Stimulated activated CD8-positive, alpha-beta memory T cell treated with anti-CD3 and anti-CD28 coated beads, Interleukin-7, amount 100 ng/mL, for 1 hour (primary cell): ENCODE measurements at places on chromosomes 16 and 17.

GRCh38 chr17:6476076-6476809 lies 32.0 kb downstream of the PIMREG start:
- no peak for DNase-seq

GRCh38 chr16:51056331-51056730 lies 94.7 kb downstream of the SALL1 start:
- no peak for DNase-seq

- DNase-seq: no peak
These were observed 148.5 kb downstream of the CEP112 start for GRCh38 chr17:66043419-66043818.

DNA sequence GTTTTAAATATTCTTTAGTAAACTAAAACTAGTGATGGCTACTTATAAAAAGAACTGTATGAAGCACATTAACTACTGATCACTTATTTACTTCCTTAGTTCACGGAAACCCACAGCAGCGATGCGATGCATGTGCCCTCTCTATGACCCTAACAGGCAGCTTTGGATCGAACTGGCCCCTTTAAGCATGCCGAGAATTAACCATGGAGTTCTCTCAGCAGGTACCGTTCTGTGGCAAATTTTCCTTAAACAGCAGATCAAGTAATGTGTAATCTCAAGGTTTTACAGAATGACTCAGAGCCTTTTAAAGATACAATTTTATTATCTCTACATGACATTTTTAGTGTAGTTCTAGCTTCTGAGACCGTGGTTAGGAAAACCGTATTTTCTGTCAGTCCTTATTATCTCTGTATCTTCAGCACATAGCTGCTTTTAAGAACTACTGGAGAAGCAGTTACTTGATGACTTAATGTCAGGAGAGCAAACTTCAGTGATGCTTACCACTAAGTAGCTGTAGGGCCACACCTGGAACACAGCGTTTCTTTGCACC lies 43.0 kb downstream of the GAN start:
- DNase-seq: no peak

GRCh38 chr16:11056993-11057649 lies 112.8 kb downstream of the CLEC16A start:
- DNase-seq: no peak

GRCh38 chr17:44733753-44734152 lies 25.0 kb upstream of the ADAM11 start:
- DNase-seq: no peak

DNA sequence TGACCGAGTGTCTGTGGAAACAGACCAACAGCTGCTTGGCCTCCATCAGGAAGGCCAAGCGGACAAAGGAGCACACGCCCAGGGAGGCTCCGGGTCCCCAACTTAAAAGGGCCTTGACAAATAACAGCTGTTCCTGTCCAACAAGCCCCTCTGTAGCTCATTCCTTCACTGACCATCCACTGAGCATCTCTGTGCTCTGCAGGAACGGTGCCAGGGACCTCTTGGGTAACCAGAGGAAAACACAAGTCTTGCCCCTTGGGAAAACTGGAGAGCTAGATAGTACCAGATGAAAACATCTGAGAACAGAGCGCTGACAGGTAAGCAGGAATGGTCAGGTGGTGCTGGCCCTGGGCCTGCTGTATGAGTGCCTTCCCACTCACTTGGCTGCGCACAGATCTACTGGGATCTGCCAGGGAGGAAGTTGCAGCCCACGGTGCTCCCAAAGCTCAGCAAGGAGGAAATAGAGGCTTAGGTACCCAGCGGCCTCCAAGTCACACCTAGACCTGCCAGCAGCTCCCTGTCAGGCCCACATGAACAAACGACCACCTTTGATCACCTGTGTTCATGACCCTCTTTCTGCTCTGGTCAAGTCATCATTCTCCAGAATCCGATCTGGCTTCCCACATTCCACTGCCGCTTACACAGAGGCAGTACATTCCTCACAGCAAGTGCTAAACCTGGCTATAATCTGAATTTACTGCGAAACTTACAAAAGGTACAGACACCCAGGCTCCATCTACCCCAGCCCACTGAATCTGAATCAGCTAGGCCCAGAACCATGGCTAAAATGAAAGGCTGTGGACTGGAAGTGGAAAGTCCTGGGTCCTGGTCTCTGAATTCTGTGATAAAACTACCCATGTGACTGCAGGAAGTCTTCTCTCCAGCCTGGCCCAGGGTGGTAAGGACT lies 12.5 kb downstream of the DCAKD start:
- DNase-seq: no peak

DNA sequence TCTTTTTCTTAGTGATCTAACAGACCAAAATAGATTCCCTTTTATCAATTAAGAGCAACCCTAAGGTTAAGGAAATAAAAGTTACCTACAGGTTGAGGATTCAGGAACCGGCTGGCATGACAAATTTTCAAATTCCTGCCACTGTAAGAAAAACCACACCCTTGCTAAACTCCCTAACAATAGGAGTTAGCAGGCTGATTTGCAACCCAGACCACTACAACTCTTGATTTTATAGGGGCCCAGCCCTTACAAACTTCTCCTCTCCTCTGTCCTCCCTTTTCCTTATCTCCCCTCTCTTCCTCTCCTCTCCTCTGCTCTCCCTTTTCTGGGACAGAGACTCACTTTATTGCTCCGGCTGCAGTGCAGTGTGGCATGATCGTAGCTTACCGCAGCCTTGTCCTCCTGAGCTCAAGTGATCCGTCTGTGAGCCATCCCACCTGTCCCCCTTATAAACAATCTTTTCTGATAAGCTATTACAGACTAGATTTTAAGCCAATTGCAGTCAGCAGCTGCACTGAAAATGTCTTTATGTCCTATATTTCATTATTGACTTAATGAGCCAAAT lies 418.9 kb downstream of the CDH8 start:
- no peak for DNase-seq

DNA sequence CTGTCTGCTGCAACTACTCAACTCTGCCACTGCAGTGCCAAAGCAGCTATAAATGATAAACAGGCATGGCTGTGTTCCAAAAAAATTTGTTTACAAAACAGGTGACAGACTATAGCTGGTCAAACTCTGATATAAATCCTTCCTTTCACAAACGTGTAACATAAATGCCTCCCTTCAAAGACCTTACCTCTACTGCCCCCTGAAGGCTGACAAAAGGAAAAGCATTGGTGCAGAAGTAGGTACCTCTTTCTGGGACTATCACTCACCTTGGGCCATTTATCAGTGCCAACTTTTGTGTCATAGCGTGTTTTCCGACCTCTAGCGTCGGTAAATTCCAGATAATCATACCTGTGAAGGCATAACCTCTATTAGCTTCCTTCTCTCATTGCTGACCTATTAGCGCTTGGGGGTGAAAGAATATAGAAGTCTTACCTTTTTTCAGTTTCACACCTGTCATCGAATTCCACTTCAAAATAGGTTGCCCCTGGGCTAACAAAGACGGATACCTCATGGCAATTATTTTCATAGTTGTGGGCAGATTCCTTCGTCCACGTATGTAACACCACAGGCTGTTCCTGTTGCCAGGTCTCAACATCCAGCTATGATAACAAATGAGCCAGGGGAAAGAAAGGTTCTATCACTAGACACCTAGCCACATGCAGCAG lies 67.9 kb downstream of the ZZEF1 start:
- no peak for DNase-seq

- DNase-seq: no peak
These were observed 840 bp downstream of the MYO1C start for GRCh38 chr17:1491443-1492248.

GRCh38 chr17:7687072-7687907 lies at the start of gene TP53:
Gene TP53 (minus strand): TSS chr17:7687490. CDS start chr17:7676594, 10,896 bp downstream.
- peak; percentile 74 for DNase-seq

DNA sequence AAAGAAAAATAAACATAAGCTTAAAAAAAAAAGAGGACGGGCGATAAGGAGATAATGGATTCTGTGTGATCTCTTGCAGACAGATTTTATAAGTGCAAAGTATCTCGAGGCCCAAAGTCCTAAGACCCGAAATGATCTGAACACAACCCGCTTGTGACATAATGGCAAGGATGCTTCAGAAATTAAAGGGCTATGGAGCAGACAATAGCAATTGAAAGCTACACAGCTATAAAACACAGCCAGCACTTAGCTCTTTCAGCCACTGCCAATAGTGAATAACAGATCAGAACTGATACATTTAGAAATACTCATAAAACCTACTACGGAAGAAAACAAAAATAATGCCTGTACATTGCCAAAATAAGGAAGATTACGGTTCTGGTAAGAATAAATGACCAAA lies 117.5 kb downstream of the ZFHX3 start:
- no peak for DNase-seq

DNA sequence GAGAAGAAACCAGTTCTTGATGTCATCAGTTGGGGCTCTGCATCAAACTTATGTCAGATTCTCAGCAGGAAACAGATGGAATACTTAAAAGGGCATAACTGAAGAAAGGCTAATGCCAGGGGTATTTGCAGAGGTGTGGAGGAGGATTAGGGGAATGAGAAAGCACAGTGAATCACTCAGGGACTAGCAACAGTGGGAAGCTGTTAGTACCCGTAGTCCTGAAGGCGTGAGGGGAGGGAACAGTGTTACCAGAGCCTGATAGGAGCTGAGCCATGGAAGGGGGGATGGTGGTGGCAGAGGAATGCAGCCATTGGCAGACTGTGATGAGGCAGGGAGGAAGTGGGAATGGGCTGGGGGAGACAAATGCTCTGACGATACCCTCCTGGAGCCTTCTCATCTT lies 162.3 kb downstream of the UTP18 start:
- no peak for DNase-seq

GRCh38 chr16:65667011-65667578 lies 545.2 kb upstream of the CDH11 start:
- no peak for DNase-seq

DNA sequence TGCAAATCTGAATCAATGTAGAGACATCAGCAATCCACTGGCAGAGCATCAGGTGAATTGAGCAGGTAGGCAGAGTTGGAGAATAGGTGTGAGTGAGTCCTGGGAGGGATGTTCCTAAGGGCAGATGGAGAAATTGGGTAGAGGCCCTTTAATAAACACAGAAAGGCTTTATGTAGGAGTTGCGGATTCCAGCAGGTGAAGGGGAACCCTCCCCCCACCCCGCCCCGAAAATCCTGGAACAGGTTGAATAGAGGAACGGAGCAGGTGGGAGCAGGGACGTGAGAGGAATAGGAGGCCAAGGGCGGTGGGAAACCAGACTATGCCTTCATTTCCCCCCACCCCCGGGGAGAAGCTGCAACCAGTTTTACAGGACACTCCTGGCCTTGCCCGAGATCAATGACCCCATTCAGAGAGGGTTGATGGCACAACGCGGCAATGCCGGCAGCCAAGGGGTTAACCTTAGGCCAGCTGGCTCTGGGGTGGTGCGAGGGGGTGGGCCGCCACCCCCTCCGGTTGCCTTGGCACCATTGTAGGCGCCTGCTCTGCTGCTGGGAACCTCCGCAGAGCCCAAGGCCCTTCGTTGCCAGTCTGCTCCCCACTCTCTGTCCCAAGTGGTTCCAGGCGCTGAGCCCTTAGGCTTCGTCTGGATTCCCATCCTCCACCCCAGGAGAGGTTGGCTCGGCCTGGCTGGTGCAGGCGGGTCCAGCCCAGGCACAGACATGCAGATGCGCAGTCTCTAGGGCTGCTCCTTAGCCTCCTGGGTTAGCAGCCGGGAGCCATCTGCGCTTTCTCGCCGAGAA lies 814 bp upstream of the RUNDC3A start:
- no peak for DNase-seq

GRCh38 chr17:64005734-64006167 lies 7.6 kb downstream of the PRR29 start:
- no peak for DNase-seq

DNA sequence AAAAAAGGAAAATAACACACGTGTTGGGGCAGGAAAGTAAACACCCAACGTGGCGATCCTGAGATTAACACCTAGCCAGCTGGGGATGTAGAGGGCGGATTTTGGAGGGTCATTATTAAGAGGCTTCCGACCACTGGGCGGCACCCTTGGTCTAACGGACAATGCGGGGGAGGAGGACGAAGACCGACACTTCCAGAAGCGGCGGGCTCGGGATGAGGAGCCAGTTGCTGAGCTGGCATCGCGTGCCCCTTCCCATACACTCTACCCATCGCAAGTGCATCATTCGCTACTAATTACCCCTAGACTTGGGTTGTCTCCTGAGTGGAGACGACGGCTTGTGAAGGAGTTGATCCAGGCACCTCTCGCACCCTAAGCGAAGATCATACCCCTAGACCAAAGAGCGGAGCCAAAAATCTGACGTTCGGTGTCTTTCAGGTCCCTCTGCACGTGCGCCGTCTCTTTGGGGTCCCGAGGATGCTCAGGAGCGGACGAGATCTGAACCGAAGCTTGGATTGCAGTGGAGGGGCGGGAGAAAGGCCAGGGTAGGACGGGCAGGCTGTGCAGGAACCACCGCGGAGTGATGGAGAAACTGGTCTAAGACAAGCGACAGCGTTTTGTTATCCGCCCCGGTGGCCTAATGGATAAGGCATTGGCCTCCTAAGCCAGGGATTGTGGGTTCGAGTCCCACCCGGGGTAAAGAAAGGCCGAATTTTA lies 17.6 kb downstream of the ZNF213 start:
- peak; percentile 59 for DNase-seq

GRCh38 chr17:77253611-77254051 lies 112.9 kb downstream of the SEC14L1 start:
- no peak for DNase-seq

GRCh38 chr17:55398689-55399088 lies 22.9 kb downstream of the MMD start:
- no peak for DNase-seq

GRCh38 chr16:12440228-12440530 lies 363.5 kb downstream of the CPPED1 start:
- DNase-seq: no peak

- no peak for DNase-seq
These were observed 1431.1 kb downstream of the CDH8 start for GRCh38 chr16:60605176-60605575.

- DNase-seq: no peak
These were observed 1.0 kb downstream of the ZNRF1 start for GRCh38 chr16:74999609-75000480.

DNA sequence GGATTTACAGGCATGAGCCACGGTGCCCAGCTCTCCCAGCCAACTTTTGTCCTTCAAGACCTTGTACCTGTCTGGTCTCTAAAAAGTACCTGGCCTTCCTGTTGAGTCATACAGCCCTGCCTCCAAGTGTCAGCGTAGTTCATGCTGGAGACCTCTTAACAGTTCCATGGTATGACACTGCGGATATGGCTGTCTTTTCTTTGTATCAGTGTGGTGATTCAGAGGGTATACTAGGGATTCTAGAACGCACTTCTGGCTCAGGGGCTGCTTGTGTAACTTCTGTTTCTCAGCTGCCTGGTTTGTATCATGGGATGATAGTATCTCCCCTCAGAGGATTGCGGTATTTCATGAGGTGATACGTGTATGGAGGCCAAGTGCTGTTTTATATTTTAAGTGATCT lies 2.0 kb upstream of the TMEM11 start:
- no peak for DNase-seq

GRCh38 chr17:9842057-9842758 lies 16.5 kb downstream of the GLP2R start:
- no peak for DNase-seq
